ENCODE measurements at places on chromosomes 16 and 17.
A peak's percentile ranks its signal among the peaks of the same experiment; 100 is the strongest.

DNA sequence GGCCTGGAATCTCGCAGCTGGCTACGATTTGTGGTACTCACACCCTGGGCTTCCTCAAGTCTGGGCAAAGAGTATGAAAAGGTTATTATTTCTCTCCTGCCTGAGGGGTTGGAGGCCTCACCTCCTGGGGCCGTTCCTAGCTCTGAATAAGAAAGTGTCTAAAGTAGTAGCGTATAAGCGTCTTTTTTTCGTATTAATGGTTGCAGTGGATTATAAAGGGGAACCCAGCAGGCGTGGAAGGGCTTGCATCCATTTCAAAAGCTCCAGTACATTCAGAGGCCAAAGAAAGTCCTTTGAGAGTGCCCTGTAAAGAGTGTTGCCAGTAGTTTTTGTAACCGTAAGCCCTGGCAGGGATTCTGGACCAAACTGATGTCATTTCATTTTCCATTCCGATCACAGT, 72.2 kb upstream of the MPHOSPH6 start:
- no peak overlapping the region for H3K4me3 ChIP-seq
- no peaks in the 10 kb centered on the region for H3K4me1 ChIP-seq
- no peak overlapping the region for H3K27ac ChIP-seq
- DNase-seq: no peak
- no peaks in the 10 kb centered on the region for H3K36me3 ChIP-seq

- no peak overlapping the region for H3K27ac ChIP-seq
- DNase-seq: no peak
- no peaks in the 10 kb centered on the region for H3K36me3 ChIP-seq
- no peaks in the 10 kb centered on the region for H3K4me1 ChIP-seq
Measured at GRCh38 chr16:68869492-68870088, 26.3 kb downstream of the TANGO6 start.

DNA sequence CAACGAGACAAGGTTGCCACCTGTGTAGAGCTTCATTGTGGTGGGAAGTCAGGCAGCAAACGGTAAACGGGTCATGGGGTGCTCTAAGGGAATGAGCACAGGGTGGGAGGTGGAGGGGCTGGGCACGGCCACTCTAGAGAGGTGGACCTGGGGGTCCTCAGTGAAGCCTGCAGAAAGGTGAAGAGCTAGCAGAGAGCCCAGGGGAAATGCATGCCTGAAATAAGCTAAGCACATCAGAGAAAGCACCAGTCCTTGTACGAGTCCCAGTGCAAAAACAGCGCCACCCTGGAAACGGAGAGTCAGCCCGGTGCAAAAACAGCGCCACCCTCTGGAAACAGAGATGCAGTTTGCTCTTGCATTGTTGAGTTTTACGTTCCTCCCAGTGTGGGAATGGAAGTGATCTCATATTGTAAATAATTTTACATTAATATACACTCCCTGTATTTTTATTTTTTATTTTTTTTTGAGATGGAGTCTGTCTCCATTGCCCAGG, 65.0 kb downstream of the TBC1D16 start:
- DNase-seq: peak; percentile 11
- no peak overlapping the region for H3K4me3 ChIP-seq
- no peak overlapping the region for H3K27ac ChIP-seq
- H3K36me3 ChIP-seq: no peaks in the 10 kb centered on the region
- H3K27me3 ChIP-seq: no peaks in the 10 kb centered on the region

GRCh38 chr17:45312477-45313420, 4.1 kb downstream of the MAP3K14 start:
- H3K4me3 ChIP-seq: no peak overlapping the region
- peaks cover 63% of the 10 kb centered on the region for H3K4me1 ChIP-seq
- H3K27me3 ChIP-seq: no peaks in the 10 kb centered on the region
- no peaks in the 10 kb centered on the region for H3K36me3 ChIP-seq
- H3K27ac ChIP-seq: peak overlapping the region; percentile 79
- DNase-seq: no peak

Measured in pancreas (tissue), 10 donors.